ENCODE measurements at places on chromosomes 2 and 18. TPM values are rescaled to one million over a fixed set of nuclear protein-coding genes. Genes with fewer than 3 reads are reported as not detected.

- DNase-seq, result no peak
Measured at GRCh38 chr2:105376789-105377240, 22.0 kb downstream of the FHL2 start.

The CRYGC gene
- not detected for total RNA-seq

GRCh38 chr2:215791481-215791937 lies 221.8 kb downstream of the MREG start:
- no peak for DNase-seq

GRCh38 chr2:109537565-109538222 lies 76.1 kb downstream of the SEPTIN10 start:
- no peak for DNase-seq

DNA sequence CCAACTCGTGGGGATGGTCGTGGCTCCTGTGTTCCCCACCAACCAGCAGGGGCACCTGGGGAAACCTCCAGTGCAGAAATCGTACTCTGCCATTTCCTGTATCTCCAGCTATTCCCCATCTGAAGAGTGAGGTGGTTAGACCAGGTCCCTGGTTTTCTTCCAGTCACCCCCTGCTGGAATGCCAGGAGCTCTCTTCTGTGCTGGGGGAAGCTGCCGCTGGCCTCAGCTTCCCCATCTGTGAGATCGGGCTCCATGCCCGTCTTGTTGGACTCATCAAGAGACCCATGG lies 119.7 kb downstream of the INHBB start:
- DNase-seq, result no peak

- no peak for DNase-seq
Measured at GRCh38 chr18:23341383-23341782, 111.7 kb upstream of the RIOK3 start.

The PPM1B gene
- 81.0 TPM for total RNA-seq

- DNase-seq, result no peak
Measured at GRCh38 chr2:9105601-9106337, 100.8 kb upstream of the ASAP2 start.

DNA sequence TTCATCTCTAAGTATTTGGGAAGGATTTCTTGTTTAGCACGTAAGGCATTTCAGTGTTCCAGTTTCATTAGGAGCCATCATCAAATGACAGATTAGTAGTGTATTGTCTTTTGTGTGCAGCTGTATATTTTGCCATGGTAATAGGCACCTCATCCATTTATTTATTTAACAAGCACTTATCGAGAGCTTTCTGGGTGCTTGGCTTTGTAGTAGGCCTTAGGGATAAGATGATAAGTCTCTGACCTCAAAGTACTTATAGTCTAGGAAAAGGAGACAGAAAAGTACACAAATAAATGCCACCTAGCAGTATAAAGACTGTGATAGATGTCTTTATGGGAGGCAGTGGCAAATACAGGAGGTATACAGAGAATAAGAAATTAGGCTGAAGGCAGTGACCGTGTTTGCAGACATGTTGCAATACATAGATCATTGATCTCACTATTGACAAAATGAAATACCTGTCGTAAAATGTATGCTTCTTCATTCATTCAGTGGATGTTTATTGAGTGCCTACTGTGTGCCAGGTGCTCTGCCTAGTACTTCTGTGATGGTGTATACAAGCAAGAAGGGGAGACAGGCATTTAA lies 265.9 kb downstream of the SETBP1 start:
- DNase-seq, result no peak

The VIT gene
- 0.81 TPM for total RNA-seq

GRCh38 chr18:12305211-12305610 lies 2.8 kb upstream of the TUBB6 start:
- DNase-seq, result no peak

DNA sequence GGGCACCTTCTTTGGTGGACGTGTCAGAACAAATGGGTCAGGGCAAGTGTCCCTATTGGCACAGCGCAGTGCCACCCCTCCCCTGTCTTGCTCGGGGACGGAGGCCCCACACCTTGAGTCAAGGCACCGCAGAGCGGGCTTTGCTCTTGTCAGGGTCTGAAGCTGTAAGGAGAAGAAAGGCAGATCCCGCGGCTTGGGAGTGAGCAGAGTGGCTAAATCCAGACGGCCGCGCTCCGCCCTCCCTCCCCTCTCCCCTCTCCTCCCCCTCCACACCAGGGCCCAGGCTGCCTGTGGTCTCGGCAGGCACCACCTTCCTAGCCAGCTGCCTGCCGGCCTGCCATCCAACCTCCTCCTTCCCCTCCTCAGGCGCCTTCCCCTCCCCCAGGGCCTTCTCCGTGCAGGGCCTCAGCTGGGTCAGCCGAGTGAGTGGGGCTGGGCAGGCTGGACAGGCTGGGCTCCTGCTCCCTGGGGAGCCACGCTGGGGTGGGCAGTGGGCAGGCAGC lies 25.8 kb downstream of the SPEG start:
- DNase-seq, result no peak

- no peak for DNase-seq
Measured at GRCh38 chr2:231201475-231201814, 3.0 kb downstream of the ARMC9 start.

The DES gene
- 11.2 TPM for total RNA-seq

All from dorsolateral prefrontal cortex (tissue), 122 donors.